Stimulated activated CD8-positive, alpha-beta memory T cell treated with anti-CD3 and anti-CD28 coated beads, Interleukin-7, amount 100 ng/mL, for 1 hour (primary cell): ENCODE measurements at places on chromosomes 4 and X.

- no peak for DNase-seq
These were observed 3.5 kb upstream of the SAP30 start for GRCh38 chr4:173367285-173367684.

GRCh38 chr4:134073711-134074110 lies 127.9 kb downstream of the PABPC4L start:
- no peak for DNase-seq

GRCh38 chrX:100658941-100659381 lies 15.0 kb downstream of the SRPX2 start:
- no peak for DNase-seq

GRCh38 chr4:37397505-37397904 lies 153.0 kb downstream of the NWD2 start:
- no peak for DNase-seq

DNA sequence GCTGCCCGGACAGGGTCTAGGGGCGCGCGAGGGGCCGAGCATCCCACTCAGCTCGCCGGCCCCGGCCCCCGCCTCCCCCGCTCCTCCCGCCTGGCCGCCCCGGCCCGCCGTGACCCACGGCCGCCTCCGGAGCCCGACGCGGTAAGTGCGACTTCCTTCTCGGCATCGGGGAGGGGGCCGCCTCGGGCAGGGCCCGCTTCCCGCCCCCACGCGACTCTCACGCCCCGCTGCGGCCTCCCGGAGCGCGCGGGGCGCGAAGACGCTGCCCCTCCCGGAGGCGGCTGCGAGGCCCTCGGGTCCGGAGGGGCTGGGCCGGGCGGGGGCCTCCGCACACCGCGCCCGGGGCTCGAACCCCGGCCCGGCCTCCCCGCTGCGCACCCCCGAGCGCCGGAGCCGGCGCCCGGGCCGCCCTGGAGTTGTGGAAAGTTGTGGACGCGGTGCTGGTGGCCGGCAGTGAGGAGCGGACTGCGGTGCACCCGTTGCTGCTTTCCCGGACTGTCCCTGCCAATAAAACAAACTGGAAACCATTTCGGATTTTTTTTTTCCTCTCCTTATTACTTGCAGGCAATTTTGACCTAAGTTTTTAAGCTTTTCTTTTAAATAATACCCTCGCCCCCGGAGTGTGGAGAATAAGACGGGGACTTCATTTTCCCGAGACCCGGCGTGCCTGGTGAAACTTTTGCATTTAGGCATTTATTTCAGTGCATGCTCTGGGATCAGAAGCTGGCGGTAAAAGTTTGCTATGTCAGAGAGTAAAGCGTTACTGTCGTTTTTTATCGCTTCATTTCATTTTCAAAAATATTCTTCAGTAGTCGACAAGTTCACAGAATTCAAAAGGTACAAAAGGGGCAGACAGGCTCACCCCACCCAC lies 13.0 kb upstream of the TMEM156 start:
- peak; percentile 19 for DNase-seq

DNA sequence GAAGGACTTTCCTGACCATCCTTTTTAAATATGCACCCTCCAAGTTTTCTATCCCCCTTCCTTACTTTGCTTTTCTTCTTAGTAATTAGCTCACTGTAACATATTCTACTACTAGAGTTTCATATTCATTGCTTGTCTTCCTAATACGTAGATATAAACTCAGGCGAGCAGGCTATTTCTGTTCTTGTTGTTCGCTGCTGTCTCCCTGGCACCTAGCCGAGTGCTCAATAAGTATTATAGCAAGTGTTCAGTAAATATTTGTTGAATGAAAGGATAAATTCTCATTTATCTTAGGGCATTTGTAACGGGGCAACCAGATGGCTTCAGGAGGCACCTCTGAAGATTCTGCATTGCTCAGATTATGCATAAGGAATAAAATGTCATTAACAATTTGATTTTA lies 6.8 kb upstream of the RHOH start:
- no peak for DNase-seq

GRCh38 chr4:154869301-154869700 lies 88.2 kb downstream of the RBM46 start:
- DNase-seq: no peak

GRCh38 chr4:139919004-139919403 lies 235.0 kb downstream of the MAML3 start:
- no peak for DNase-seq

GRCh38 chr4:28868841-28869240 lies 1851.3 kb upstream of the PCDH7 start:
- DNase-seq: no peak

DNA sequence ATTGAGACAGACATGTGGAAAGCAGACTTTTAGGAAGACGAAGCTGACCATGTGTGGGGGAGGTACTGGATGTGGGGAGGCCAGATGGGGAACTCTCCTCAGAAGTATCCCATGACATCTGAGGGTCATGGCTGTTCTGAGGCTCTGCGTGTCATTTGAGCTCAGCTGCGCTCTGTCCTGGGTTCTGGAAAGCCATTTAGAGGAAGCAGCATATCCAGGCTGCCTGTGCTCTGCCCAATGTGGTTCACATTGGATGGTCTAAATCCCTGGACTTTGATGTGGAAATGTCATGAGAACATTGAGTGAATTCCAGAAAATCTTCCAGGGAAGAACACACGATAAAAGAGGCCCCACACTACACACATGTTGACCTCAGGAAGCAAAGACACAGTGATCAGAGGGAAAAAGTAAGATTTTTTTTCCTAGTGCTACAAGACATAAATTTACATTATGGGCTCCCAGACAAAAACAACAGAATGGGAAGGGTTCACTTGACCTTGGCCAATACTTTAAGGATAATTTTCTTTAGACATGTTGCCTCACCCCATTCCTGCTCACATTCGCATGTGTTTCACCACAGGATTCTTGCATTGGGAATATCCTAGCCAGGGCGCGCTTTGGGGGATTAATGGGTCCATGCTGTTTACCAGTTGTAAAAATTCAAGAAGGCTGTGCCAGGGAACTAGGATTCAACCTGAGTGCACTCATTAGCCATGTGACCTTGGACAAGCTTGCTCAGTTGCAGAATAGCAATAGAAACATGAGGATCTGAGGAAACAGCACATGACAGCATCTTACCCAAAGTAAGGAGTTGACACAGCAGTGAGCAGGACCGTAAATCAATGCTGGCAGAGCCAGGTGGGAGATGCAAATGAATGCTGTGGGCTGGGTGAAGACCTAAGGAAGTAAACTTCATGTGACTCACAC lies 73.2 kb upstream of the C1QTNF7 start:
- DNase-seq: no peak

GRCh38 chr4:113760094-113760794 lies 1.3 kb downstream of the CAMK2D start:
- DNase-seq: no peak

GRCh38 chr4:23022032-23022431 lies 329.3 kb downstream of the GBA3 start:
- DNase-seq: no peak

GRCh38 chr4:125104616-125105015 lies 210.1 kb upstream of the FAT4 start:
- DNase-seq: no peak

GRCh38 chrX:55187281-55187680 lies 32.9 kb upstream of the PAGE5 start:
- DNase-seq: no peak

DNA sequence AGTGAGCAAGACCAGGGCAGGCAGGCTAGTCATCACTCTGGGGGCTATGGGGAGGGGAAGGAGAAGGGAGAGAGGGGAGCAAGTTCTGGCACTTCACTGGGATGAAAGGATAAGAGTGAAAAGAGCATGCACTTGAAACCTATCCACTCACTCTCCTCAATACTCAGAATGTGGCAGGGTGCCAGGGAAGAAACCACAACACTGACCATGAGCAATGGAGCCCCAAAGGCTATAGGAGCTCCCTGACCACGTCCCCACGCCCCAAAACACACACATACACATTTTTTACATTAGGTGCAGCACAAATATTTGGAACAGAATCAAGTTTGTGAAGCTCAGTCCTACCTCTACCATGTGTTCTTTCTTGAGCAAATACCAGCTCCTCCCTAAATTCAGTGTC lies 132.2 kb downstream of the IDS start:
- no peak for DNase-seq

GRCh38 chr4:164802301-164802901 lies 48.5 kb downstream of the SMIM31 start:
- DNase-seq: no peak

GRCh38 chrX:11451151-11451550 lies 157.9 kb downstream of the AMELX start:
- DNase-seq: no peak

DNA sequence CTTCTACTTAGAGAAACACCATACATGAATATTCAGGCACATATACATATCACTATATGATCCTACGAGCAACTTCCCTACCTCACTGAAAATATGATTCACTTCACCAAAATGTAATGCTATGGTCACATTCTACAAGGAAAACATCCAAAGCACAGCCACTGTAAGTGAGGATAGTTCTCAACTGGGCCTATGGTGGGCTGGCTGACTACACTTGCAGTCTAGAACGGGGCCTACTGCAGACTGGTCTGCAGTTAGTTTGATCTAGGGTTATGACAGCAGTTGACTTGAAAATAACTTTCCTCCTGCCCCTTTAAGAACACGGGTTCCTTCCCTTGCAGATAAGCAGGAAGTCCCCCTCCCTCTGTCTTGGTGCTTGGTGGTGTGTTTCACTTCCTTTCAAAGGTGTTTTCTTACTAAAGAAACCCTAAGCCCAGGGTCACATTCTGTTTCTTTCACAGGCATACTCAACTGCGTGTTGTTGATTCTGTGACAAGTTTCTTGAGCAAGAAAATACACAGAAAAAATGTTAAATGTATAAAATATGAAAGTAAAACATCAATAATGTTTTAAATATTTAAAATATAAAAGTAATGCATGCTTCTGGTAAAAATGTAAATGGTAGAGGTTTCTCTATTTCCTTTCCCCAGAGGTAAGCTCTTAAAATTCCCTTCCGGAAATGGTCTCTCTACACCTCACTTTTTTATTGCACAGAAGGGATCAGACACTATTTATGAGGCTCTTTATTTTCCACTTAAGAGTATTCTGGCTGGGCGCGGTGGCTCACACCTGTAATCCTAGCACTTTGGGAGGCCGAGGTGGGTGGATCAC lies 18.0 kb upstream of the TMSB4X start:
- DNase-seq: no peak

DNA sequence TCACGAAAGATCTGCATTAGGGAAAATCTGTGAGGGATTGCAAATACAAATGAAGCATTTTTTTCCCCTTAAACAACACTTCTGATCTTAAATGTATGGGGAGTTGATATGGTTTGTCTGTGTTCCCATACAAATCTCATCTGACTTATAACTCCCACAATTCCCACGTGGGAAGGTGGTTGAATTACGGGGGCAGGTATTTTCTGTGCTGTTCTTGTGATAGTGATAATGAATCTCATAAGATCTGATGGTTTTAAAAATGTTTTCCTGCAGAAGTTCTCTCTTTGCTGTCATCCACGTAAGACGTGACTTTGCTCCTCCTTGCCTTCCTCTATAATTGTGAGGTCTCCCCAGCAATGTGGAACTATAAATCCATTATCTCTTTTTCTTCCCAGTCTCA lies 107.4 kb upstream of the KCNIP4 start:
- no peak for DNase-seq

GRCh38 chr4:155734065-155734464 lies 24.8 kb upstream of the GUCY1B1 start:
- DNase-seq: no peak

DNA sequence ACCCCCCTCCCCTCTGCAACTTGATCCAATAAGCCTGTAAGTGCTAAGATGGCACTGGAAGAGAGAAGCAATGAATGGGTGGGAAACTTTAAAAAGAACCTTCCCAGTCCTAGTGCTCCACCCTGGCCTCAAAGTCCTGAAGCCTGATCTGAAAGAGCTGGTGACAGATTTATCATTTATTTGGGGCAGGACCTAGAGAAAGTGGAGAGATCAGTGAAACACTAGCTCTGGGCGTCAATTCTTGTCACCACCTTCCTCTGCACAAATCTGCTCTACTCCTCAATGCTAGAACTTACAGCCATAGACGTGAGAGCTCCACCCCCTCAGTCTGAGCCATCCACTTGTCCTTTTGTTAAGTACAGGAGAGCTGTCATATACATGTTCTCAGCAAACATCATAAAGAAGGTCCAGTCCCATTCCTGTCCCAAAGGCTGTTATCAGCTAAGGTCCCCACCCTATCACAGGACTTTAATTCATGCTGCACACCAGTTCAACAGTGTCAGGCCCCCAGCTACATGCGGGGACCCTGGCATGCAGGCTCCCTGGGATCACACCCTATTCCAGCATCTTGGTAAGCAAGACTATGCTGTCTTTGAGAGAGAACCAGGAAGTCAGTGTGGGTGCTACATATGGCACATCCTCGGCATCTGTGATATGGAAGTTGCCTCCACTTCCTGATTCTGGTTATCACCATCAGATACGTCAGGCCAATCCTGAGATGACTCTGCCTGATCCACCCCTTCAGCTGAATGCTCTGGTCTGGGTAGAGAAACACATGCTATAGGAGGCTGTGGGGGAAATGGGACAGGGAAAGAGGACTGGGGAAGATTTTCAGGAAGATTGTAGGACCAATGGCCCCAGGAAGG lies 2.3 kb downstream of the P2RY4 start:
- no peak for DNase-seq

GRCh38 chrX:70129816-70130215 lies 3.4 kb upstream of the IGBP1 start:
- no peak for DNase-seq

GRCh38 chr4:88158489-88159228 lies at the start of gene ABCG2:
Gene ABCG2, minus strand, starts transcription at chr4:88158639. Its CDS starts 18,644 bp downstream, at chr4:88139995.
- DNase-seq: no peak

DNA sequence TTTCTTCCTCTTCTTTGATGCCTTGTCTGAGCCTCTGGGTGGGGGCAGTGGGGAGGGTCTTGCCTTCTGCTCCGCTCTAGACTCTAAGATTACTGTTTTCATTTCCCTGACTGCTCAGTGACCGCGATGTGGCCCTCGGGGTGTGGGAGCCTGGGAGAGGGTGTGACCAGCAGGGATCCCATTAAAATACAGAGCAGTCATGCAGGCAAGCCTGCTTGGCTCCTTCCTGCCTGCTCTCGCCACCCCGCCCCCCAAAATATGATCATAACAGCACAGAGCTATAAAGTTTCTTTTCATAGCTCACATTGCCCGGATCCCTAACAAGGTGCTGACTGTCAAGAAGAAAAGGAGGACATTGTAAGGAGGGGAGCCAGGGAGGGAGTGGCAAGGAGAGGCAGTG lies 332.9 kb downstream of the RAB28 start:
- no peak for DNase-seq

DNA sequence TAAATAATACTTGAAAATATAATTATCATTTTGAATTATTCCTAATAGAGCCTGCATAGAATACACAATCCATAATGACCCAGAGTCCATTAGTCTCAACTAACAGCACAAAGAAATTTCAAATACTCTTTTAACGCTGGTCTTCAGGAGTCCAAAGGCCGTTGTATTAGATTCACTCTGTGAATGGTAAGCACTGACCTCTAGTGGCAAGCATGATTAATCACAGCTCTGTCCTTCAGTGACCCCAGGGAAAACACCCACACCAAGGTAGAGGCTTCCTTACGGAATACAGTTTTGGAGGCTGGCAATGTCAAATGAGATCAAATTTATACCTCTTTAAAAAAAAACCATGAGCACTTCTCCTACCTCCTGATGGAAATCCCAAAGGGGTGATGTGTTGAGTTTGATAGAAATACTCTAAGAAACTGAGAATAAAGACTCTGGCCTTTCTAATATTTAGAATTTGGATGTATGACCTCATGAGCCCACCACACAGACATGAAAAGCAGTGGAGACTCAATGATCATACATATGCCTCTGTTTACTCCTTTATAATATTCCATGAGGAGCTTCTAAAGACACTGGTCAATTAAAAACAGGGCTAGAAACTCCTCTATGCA lies 147.2 kb upstream of the DKK2 start:
- DNase-seq: no peak
